AG09319 (cell line): ENCODE measurements at places on chromosomes 12 and 14.

DNA sequence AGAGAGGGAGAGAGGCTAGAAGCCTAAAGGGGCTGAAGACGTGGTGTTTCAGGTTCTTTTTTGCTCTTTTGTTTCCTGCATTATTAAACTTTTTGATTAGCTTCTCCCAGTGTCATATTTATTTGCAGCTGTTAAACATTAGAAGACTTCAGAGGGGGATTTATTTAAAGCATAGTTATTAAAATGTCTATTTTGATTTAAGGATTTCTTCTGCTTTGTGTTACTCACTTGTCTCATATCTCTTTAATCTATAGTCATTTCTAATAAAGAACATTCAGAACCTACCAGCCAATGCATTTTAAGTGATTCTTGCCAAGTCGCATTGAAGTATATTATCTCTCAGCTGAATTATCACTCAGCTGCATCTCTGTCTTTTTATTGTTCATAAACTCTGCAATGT, 152.0 kb upstream of the DYRK2 start:
- no peak for DNase-seq

DNA sequence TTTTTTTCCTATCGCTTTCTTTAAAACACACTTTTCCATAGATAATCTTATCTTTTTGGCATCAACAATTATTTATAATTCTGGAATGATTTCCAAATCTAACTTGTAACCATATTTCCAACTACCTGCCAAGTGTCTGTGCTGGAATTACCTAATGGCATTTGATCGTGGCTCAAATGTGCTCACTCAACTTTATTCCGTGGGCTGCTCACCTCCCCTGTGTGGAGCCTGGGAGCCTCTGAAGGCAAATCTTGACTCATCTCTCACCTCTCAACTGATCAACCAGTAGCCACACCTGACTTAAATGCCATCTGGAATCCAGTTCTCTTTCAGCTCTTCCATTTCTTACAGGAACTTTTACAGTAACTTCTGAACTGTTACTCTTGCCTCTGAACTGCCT, 608.6 kb downstream of the DIO2 start:
- no peak for DNase-seq

DNA sequence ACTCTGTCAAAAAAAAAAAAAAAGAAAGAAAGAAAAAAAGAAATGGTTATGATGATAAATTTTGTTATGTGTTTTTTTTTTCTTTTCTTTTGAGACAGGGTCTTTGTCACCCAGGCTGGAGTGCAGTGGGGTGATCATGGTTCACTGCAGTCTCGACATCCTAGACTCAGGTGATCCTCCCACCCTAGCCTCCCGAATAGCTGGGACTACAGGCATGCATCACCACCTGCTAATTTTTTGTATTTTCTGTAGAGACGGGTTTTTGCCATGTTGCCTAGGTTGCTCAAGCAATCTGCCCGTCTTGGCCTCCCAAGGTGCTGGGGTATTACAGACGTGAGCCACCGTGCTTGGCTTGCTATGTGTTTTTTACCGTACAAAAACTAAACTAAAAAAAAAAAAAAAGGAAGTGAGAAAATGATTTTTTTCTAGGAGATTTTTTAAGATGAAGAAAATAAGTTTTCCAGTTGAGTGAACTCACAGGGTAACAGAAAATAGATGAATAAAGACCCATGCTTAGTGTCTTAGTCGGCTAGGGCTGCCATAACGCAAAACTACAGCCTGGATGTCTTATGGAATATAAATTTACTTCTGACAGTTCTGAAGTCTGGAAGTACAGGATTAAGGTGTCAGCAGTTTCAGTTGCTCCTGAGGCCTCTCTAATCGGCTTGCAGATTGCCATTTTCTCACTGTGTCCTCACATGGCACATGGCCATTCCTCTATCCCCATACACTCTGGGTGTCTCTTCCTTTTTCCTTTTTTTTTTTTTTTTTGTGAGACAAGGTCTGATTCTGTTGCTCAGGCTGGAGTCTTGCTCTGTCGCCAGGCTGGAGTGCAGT, 13.2 kb upstream of the APOF start:
- DNase-seq = no peak

GRCh38 chr12:66594688-66595087, 84.2 kb downstream of the GRIP1 start:
- no peak for DNase-seq

DNA sequence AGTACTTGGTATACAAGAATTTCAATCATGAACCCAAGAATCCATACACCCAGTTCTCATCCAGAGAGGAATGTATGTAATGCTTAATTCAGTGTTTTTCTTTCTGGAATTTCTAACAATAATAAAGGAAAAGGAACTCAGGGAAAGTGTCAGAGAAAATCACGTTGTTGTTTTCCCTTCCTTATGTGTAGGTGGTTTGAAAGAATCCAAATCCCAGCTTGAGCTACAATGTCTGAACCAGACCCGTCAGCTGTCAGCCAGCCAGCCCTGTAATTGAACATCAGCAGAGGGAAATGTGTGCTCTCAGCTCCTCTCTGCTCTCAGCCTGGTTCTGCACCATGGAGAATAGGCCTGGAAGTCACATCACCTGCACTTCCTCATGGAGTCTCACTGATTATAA, 126.5 kb downstream of the TMEM30B start:
- no peak for DNase-seq

- DNase-seq = no peak
Measured at GRCh38 chr12:131264635-131265034, 310.9 kb downstream of the ADGRD1 start.
